ENCODE measurements at places on chromosomes 16 and 17. TPM values are rescaled to one million over a fixed set of nuclear protein-coding genes. Genes with fewer than 3 reads are reported as not detected.

The IGFALS gene
- total RNA-seq = not detected

The CA10 gene
- total RNA-seq = not detected

The DNAH9 gene
- total RNA-seq = 0.47 TPM

The CACNA1G gene
- 9.2 TPM for total RNA-seq

The SOX9 gene
- total RNA-seq = 21.5 TPM

The LGALS9B gene
- total RNA-seq = 0.23 TPM

The KRT32 gene
- total RNA-seq = not detected

The SPDYE4 gene
- total RNA-seq = not detected

The IL34 gene
- total RNA-seq = 2.1 TPM

DNA sequence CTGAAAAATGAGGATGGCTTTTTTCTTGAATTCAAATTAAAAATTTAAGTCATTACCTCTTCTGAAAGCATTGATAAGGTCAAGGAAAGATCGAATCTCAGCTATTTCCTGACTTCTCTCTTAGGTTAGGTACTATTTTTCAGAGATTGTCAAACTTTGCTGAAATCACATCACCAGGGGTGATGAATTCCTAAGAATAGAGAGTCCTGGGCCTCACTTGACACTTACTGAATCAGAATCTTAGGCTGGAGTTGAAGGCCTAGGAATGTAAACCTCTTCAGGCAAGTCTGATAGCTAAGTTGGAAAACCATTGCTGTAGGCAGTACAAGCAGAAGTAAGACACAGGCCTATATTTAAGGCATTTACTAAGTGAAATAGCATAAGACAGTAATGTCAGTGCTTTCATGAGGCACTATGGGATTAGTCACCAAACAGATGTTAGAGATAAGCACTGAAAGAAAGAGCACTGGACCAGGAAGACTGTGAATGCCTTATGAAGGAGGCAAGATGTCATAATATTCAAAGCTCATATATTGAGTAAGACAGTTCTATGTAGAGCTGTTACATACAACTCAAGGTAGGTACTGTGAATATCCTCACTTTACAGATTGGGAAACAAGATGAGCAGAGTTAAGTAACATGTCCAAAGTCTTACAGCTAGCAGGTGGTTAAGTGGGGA is 21.5 kb downstream of the DCAF7 start:
- no peak for DNase-seq

DNA sequence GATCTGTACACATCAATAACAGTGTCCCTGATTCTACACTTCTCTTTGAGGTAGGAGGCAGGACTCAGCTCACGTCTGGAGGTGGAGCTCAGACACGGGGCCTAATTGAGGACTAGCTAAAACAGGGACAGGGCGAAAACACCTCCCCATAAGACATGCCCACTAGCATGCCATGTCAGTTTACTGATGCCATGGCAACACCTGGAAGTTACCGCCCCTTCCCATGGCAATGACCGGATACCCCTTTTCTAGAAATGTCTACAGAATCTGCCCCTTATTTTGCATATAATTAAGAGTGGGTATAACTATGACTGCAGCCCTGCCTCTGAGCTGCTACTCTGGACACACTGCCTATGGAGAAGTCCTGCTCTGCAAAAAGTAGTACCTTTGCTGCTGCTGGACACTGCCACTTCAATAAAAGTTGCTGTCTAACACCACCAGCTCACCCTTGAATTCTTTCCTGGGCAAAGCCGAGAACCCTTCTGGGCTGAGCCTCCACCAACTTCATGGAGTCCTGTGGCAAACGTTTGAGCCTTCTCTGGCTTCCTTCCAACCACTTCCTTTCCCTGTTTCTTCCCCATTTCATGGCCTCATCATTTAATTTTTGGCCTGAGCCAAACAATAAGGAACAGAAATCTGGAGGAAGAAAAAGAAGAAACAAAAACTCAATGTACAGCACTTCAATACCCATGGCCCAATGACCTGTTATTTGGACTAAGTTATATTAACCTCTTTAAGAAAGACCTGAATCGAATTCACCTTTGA is 21.0 kb downstream of the PHB1 start:
- no peak for DNase-seq

- no peak for DNase-seq
Measured at GRCh38 chr16:80056324-80056723, 455.8 kb upstream of the MAF start.

- DNase-seq = no peak
Measured at GRCh38 chr17:48523010-48523409, 7.8 kb downstream of the HOXB1 start.

GRCh38 chr17:68455901-68456338 is 1.4 kb downstream of the WIPI1 start:
- DNase-seq = no peak

GRCh38 chr17:47701608-47702007 is 7.6 kb downstream of the TBKBP1 start:
- DNase-seq = no peak

GRCh38 chr16:4690946-4691665 is 2.3 kb upstream of the NUDT16L1 start:
- DNase-seq = peak; percentile 63

GRCh38 chr17:17990282-17990681 is 17.6 kb downstream of the DRC3 start:
- DNase-seq = no peak
